HCEC 1CT (cell line): ENCODE measurements at places on chromosomes 2 and 18.
A peak's percentile ranks its signal among the peaks of the same experiment; 100 is the strongest.

- no peak for DNase-seq
Observed at GRCh38 chr2:24551016-24551415, 60.0 kb downstream of the NCOA1 start.

- no peak for DNase-seq
Observed at GRCh38 chr2:168566974-168567665, 111.0 kb downstream of the CERS6 start.

- peak; percentile 6 for DNase-seq
Observed at GRCh38 chr2:110714452-110715224, 17.7 kb upstream of the ACOXL start.

DNA sequence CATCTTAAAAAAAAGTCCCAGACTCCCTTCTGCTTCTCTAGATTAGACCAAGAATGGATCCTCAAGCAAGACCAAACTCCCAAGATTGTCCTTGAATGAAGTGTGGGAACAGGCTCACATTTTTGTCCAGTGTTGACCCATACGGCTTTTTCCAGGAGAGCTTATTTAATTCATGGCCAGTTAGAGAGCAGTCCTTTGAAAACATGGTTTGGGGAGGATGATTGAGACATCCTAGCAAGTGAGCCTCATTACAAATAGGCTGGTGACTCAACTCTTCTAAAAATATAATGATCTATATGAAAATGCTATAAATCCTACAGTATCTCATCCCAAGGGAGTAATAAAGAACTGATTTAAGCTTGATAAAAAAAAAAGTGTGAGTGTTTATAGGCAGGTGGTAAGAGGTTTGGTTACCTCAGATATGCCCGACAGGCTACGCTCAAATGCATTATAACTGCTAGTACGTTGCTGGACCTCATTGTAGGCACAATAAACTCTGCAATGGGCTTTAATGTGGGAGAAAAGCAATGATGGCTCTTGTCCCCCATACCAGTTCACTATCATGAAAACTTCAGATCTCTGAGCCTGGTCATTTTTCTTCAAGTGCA, 17.0 kb downstream of the ANKRD29 start:
- DNase-seq = no peak
